Myocyte (in vitro differentiated cells): ENCODE measurements at places on chromosomes 3 and 15. TPM values are rescaled to one million over a fixed set of nuclear protein-coding genes. Genes with fewer than 3 reads are reported as not detected.

The UNC13C gene
- total RNA-seq: 0.05 and 0.21 TPM in 2 replicates

The CCRL2 gene
- 0.78 and 2.1 TPM in 2 replicates for total RNA-seq

The ISG20 gene
- 0.16 and 0.29 TPM in 2 replicates for total RNA-seq

The WDR72 gene
- total RNA-seq: not detected in 2 replicates

The BHLHE40 gene
- total RNA-seq: 36.5 and 80.1 TPM in 2 replicates
